ENCODE measurements at places on chromosomes 12 and 14. TPM values are rescaled to one million over a fixed set of nuclear protein-coding genes. Genes with fewer than 3 reads are reported as not detected.

TAS2R20 gene
- total RNA-seq: 2.5 TPM

RNASE7 gene
- total RNA-seq: not detected

HOXC12 gene
- total RNA-seq: not detected

SMCO2 gene
- total RNA-seq: 1.4 TPM

NAV3 gene
- not detected for total RNA-seq

MLF2 gene
- total RNA-seq: 172 TPM

PLXNC1 gene
- total RNA-seq: 7.2 TPM

SERPINA12 gene
- total RNA-seq: not detected

PMCH gene
- 210 TPM for total RNA-seq

PPP1R36 gene
- total RNA-seq: not detected

TOMM20L gene
- total RNA-seq: not detected

EPYC gene
- total RNA-seq: not detected

KRT77 gene
- not detected for total RNA-seq

INHBC gene
- 0.14 TPM for total RNA-seq

KERA gene
- total RNA-seq: not detected

Measured in activated T-helper 2 cell treated with anti-CD3 and anti-CD28 coated beads, Interferon-gamma antibody, Interleukin-2, Interleukin-4, amounts not matched to agents 10 μg/mL and 5 μg/mL and 100 μg/mL, durations not matched to agents 14 hours and 24 hours and 36 hours (primary cell).